ENCODE measurements at places on chromosomes 2 and 18. TPM values are rescaled to one million over a fixed set of nuclear protein-coding genes. Genes with fewer than 3 reads are reported as not detected.
A peak's percentile ranks its signal among the peaks of the same experiment; 100 is the strongest.

Gene MYCN
- not detected for total RNA-seq

GRCh38 chr2:101119431-101119830 lies 31.8 kb downstream of the TBC1D8 start:
- peak; percentile 47 for DNase-seq

GRCh38 chr2:45218931-45219339 lies 209.7 kb upstream of the SIX2 start:
- DNase-seq: no peak

Gene LOXHD1
- not detected for total RNA-seq

- DNase-seq: no peak
Measured at GRCh38 chr2:234846599-234847363, 105.0 kb upstream of the SH3BP4 start.

- peak; percentile 49 for DNase-seq
Measured at GRCh38 chr2:118843483-118844132, 3.8 kb downstream of the EN1 start.

- no peak for DNase-seq
Measured at GRCh38 chr2:239882781-239883180, 142.4 kb downstream of the NDUFA10 start.

- DNase-seq: no peak
Measured at GRCh38 chr2:206023183-206023582, 62.8 kb downstream of the INO80D start.

Gene CYP27C1
- not detected for total RNA-seq

Gene TANC1
- 45.4 TPM for total RNA-seq

DNA sequence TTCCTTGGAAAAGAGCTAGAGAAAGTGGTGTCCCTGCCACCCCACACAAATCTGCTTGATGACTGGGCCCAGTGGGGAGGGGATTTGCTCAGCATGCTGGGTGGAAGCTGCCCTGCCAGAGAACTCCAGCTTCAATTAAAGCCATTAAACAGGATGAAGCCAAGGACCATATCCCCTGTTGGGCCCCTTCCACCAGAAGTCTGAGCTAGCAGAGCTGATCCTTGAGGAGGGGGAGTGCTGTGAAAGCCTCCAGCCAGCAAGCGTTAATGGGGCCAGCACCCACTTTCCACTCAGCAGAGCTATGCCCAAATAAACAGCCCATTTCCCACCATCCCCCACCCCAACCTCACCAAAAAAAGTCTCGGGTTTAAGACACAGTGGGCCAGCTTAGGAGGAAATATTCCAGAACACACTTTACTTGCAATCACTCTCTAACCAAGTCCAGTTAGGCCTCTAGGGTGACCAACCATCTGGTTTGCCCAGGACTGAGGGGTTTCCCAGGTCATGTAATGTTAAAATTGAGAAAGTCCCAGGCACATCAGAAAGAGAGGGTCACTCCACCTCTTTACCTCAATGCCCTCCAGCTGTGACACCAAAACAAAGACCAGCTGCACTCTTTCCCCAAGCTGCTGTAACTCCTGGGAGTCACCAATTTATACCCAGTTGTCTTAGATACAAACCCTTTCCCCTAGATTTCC lies 132.3 kb downstream of the FOXI3 start:
- DNase-seq: no peak

GRCh38 chr2:169415233-169415748 lies 53.0 kb upstream of the LRP2 start:
- DNase-seq: no peak

Gene OTX1
- not detected for total RNA-seq

Gene TMEM87B
- 11.7 TPM for total RNA-seq

Measured in ascending aorta (tissue), 2 donors.